ENCODE measurements at places on chromosomes 2 and 18. TPM values are rescaled to one million over a fixed set of nuclear protein-coding genes. Genes with fewer than 3 reads are reported as not detected.

The ZNF396 gene
- total RNA-seq = 0.62 TPM

- no peak for DNase-seq
- H3K4me1 ChIP-seq = no peaks in the 10 kb centered on the region
- H3K27me3 ChIP-seq = no peaks in the 10 kb centered on the region
- H3K4me3 ChIP-seq = no peak overlapping the region
Measured at GRCh38 chr18:80133124-80133523, 24.1 kb downstream of the ADNP2 start.

The AGBL5 gene
- 6.8 TPM for total RNA-seq

- no peaks in the 10 kb centered on the region for H3K36me3 ChIP-seq
- H3K4me3 ChIP-seq = no peak overlapping the region
- H3K27ac ChIP-seq = no peak overlapping the region
- peaks cover 8% of the 10 kb centered on the region for H3K4me1 ChIP-seq
Measured at GRCh38 chr18:58057291-58057965, 13.4 kb downstream of the NEDD4L start.

- no peak overlapping the region for H3K27ac ChIP-seq
- no peak overlapping the region for H3K4me3 ChIP-seq
- peaks cover 24% of the 10 kb centered on the region for H3K27me3 ChIP-seq
- DNase-seq = no peak
- no peaks in the 10 kb centered on the region for H3K36me3 ChIP-seq
Measured at GRCh38 chr2:104858006-104858978, 4.4 kb downstream of the POU3F3 start.

GRCh38 chr2:110834134-110834827 lies 101.9 kb downstream of the ACOXL start:
- no peak for DNase-seq
- H3K36me3 ChIP-seq = no peaks in the 10 kb centered on the region
- no peak overlapping the region for H3K27ac ChIP-seq
- peaks cover 6% of the 10 kb centered on the region for H3K27me3 ChIP-seq
- no peak overlapping the region for H3K4me3 ChIP-seq

DNA sequence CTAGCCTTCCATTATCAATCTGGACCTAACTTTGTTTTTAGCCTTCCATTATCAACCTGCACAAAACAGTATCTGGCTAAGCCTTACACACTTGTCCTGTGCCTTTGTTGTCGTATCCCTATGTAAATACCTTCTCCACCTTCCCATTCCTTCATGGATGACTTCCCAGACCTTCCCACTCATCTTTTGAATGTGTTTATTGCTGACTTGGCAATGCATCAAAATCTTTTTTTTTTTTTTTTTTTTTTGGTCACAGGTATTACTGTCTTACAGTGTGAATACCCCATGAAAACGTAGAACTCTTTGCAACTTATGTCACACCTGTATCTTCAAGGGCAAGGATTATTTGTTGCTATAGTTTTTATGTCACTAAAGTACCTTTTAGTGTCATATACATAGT lies 25.7 kb downstream of the RPE start:
- H3K27me3 ChIP-seq = no peaks in the 10 kb centered on the region
- H3K4me1 ChIP-seq = no peaks in the 10 kb centered on the region
- H3K36me3 ChIP-seq = no peaks in the 10 kb centered on the region
- DNase-seq = no peak

- H3K4me1 ChIP-seq = no peaks in the 10 kb centered on the region
- no peaks in the 10 kb centered on the region for H3K36me3 ChIP-seq
- DNase-seq = no peak
Measured at GRCh38 chr18:24915547-24915946, 436.4 kb downstream of the ZNF521 start.

GRCh38 chr2:40286721-40287120 lies 165.2 kb downstream of the SLC8A1 start:
- H3K27ac ChIP-seq = no peak overlapping the region
- H3K4me3 ChIP-seq = no peak overlapping the region
- no peaks in the 10 kb centered on the region for H3K27me3 ChIP-seq
- DNase-seq = no peak
- no peaks in the 10 kb centered on the region for H3K4me1 ChIP-seq

DNA sequence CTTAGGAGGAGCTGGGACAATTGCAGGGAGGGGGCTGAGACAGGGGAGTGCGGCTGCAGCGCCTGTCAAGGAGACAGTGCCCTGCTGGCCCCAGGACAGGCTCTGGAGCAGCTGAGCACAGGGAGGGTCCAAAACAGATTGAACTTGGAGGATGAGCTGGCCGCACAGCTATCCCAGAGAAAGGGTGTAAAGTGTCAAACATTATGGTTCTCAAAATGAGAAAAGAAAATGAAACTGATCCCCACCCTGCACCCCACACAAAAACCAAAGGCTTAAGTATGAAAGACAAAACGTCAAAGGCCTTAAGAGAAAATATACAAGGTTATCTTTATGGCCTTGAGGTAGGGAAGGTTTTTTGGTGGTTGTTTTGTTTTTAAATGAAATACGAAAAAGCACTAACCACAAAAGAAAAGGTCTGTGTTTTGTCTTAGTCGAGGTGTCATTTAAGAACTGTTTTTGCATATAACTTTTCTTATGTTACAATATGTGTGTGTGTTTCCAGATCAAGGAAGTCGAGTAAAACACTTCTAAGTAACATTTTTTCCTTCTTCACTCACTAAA lies 111.8 kb downstream of the HDAC4 start:
- no peaks in the 10 kb centered on the region for H3K36me3 ChIP-seq
- H3K27me3 ChIP-seq = no peaks in the 10 kb centered on the region
- H3K4me1 ChIP-seq = peaks cover 39% of the 10 kb centered on the region
- no peak overlapping the region for H3K4me3 ChIP-seq
- no peak for DNase-seq

DNA sequence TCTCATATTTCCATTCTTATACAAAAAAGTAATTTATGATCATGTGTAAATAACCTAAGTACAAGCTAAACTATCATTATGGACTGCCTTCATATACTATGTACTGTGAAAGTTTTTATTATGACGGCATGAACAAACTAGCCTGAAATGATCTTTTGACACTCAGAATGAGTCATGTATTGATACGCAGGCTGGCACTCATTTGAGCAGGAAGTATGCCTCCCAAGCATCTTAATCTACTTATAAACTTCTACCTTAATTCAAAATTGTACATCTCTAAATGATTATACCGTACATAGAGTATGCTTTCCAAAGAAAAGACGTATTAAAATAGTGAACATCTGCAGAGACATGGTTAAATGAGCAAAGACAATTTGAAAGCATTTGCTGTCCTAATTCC lies 207.1 kb upstream of the SPOPL start:
- no peak for DNase-seq
- no peak overlapping the region for H3K27ac ChIP-seq
- no peaks in the 10 kb centered on the region for H3K36me3 ChIP-seq
- no peak overlapping the region for H3K4me3 ChIP-seq

The NABP1 gene
- total RNA-seq = 28.2 TPM

The KIAA2012 gene
- total RNA-seq = 0.37 TPM

DNA sequence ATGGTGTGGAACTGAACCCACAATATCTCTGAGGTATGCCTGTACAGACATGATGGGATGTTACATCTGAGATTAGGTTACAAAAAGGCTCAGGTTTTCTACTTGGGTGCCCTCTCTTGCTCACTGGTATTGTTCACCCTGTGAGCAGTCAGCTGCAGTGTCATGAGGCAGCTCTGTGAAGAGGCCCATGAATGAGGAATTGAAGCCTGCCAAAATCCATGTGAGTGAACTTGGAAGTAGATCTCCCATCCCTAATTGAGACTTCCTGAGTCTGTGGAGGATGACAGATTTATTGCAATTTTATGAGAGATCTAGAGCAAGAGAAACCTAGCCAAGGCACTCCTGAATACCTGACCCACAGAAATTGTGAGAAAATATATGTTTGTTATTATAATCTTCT lies 404.9 kb upstream of the ZEB2 start:
- H3K36me3 ChIP-seq = no peaks in the 10 kb centered on the region
- no peak for DNase-seq
- H3K4me1 ChIP-seq = no peaks in the 10 kb centered on the region
- H3K27ac ChIP-seq = no peak overlapping the region
- no peak overlapping the region for H3K4me3 ChIP-seq

The MARCHF7 gene
- 24.0 TPM for total RNA-seq

DNA sequence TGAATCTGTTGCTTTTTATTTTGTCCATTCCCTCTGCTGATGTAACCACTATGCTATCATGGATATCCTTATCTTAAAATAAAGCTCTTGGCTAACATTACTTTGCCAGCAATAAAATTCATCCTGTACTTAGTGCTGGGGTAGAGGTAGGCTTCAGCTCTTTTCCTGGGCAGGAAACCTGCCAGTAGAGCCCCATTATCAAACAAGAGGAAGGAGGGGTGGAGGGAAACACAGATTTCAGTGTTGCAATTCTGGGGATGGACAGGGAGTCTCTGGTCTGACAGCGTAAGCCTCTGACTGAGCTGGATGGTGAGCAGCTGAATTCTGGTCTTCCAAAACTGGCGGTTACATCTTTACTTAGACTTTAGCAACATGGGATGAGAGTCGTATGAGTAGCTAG lies 47.5 kb downstream of the CASP8 start:
- no peaks in the 10 kb centered on the region for H3K4me1 ChIP-seq
- no peak overlapping the region for H3K4me3 ChIP-seq
- DNase-seq = no peak
- H3K27me3 ChIP-seq = no peaks in the 10 kb centered on the region

GRCh38 chr2:120628248-120628647 lies 107.4 kb upstream of the GLI2 start:
- H3K27ac ChIP-seq = no peak overlapping the region
- H3K27me3 ChIP-seq = no peaks in the 10 kb centered on the region
- H3K4me1 ChIP-seq = no peaks in the 10 kb centered on the region

GRCh38 chr2:162888652-162889051 lies 50.1 kb upstream of the KCNH7 start:
- H3K27me3 ChIP-seq = no peaks in the 10 kb centered on the region
- H3K4me1 ChIP-seq = no peaks in the 10 kb centered on the region
- no peak overlapping the region for H3K27ac ChIP-seq
- DNase-seq = no peak
- H3K4me3 ChIP-seq = no peak overlapping the region
- H3K36me3 ChIP-seq = no peaks in the 10 kb centered on the region

DNA sequence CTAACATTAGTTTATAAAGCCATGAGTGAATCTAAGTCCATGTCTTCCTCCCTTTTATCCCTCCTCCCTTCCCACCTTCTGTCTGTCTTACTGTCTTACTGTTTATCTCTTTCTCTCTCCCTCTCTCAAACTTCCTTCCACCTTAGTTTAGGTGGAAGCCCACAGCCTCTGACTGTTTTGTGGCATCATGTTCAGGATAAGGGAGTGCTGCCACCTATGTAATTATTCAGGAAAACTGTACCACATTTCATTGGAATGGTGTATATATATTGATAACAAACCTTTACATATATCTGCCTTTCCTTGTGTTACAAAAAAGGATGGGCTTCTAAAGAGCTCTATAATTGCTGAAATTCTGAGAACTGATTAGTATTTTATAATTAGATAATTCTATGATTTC lies 48.7 kb downstream of the NETO1 start:
- H3K4me3 ChIP-seq = no peak overlapping the region
- H3K27ac ChIP-seq = no peak overlapping the region
- DNase-seq = no peak
- no peaks in the 10 kb centered on the region for H3K36me3 ChIP-seq

The IL1A gene
- not detected for total RNA-seq

The SPEG gene
- total RNA-seq = 0.66 TPM

The SIX3 gene
- not detected for total RNA-seq

- no peak overlapping the region for H3K4me3 ChIP-seq
- H3K27me3 ChIP-seq = no peaks in the 10 kb centered on the region
- H3K36me3 ChIP-seq = no peaks in the 10 kb centered on the region
- DNase-seq = no peak
- no peak overlapping the region for H3K27ac ChIP-seq
Measured at GRCh38 chr2:178873912-178874311, 66.7 kb upstream of the TTN start.

DNA sequence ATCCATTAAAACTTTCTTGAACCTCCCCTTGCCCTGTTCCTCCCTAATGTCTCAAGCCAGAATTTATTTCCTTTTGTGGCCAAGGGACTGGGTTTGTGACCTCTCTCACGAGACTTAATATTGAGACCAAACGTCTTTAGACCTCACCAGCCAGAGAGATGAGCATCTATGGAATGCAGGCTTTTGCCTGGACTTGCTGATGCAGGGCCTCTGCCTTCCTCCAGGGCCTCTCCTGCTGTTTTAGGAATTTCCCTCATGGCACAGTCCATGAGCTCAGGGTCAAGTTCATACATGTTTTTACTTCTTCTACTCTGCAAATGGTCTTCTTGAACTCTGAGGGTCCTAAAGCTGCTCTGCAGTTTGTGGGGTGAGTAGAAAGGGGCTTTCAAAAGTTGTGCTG lies 22.3 kb downstream of the IL1B start:
- no peak for DNase-seq
- no peaks in the 10 kb centered on the region for H3K36me3 ChIP-seq
- peaks cover 33% of the 10 kb centered on the region for H3K4me1 ChIP-seq
- H3K27ac ChIP-seq = no peak overlapping the region

DNA sequence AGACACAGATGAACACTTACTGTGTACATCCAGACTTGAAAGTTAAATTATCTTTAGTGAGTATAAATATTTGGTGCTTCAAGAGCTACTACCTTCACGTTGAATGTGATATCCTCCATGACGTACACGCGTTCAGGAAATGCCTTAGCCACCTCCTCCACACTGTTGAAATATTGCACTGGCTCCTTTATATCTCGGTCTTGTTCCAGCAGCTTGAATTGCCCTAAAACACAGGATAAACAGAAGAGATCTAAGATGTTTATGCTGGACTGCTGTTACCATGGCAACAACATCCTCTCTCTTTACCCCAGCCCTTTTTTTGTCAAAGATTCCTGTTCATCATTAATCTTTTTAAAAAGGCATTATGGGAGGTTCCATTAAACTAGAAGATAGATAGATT lies 120.3 kb downstream of the MEP1B start:
- peaks cover 3% of the 10 kb centered on the region for H3K36me3 ChIP-seq
- no peaks in the 10 kb centered on the region for H3K27me3 ChIP-seq
- no peak overlapping the region for H3K4me3 ChIP-seq
- no peak for DNase-seq
- no peaks in the 10 kb centered on the region for H3K4me1 ChIP-seq
- no peak overlapping the region for H3K27ac ChIP-seq

- H3K4me1 ChIP-seq = no peaks in the 10 kb centered on the region
- H3K27me3 ChIP-seq = no peaks in the 10 kb centered on the region
- H3K27ac ChIP-seq = no peak overlapping the region
- peak; percentile 73 for DNase-seq
Measured at GRCh38 chr2:33426666-33427231, 49.7 kb upstream of the RASGRP3 start.

The GALR1 gene
- not detected for total RNA-seq

- H3K36me3 ChIP-seq = no peaks in the 10 kb centered on the region
- H3K27ac ChIP-seq = no peak overlapping the region
- no peak for DNase-seq
- no peaks in the 10 kb centered on the region for H3K27me3 ChIP-seq
- H3K4me1 ChIP-seq = no peaks in the 10 kb centered on the region
Measured at GRCh38 chr2:27914041-27914804, 23.7 kb downstream of the BABAM2 start.

DNA sequence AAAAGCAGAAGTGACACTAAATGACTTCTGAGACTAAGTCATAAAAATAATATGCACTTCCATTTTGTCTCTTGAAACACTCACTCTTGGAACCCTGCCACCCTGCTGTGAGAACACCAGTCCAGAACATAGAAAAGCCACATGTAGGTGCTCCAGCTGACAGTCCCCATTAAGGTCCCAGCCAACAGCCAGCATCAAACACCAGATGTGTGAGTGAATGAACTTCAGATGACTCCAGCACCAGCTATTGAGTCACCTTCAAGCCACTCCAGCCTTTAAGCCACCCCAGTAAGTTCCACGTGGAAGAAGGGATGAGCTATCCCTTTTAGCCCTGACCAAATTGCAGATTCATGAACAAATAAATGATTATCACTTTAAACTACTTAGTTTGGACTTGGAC lies 31.5 kb upstream of the LGALSL start:
- no peaks in the 10 kb centered on the region for H3K4me1 ChIP-seq
- H3K27ac ChIP-seq = no peak overlapping the region
- H3K36me3 ChIP-seq = no peaks in the 10 kb centered on the region
- DNase-seq = no peak
- H3K4me3 ChIP-seq = no peak overlapping the region

Measured in right lobe of liver (tissue), 6 donors.